Stimulated activated CD8-positive, alpha-beta memory T cell treated with anti-CD3 and anti-CD28 coated beads, Interleukin-4, amount 100 ng/mL, for 24 hours (primary cell): ENCODE measurements at places on chromosomes 7 and 10.

GRCh38 chr7:28442540-28443420 is 30.5 kb downstream of the CREB5 start:
- DNase-seq, result no peak

DNA sequence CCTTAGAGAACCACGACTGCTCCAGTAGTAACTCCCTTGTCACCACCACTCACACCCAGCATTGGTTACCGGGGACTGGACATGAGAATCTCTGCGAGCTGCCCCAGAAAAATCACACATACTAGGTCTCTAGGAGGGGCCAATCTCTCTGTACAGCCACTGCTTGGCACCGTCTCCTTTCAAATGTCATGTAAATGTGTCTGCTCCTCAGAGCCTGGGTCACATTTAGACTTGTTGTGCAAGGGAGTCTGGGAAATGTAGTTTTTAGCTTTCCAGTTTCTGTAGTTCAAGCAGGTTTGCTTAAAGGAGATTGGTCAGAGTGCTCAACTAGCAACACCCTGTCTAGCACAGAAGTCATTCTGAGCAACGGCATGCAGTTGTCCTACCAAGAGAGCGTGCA is 60.0 kb downstream of the CHN2 start:
- DNase-seq, result no peak

DNA sequence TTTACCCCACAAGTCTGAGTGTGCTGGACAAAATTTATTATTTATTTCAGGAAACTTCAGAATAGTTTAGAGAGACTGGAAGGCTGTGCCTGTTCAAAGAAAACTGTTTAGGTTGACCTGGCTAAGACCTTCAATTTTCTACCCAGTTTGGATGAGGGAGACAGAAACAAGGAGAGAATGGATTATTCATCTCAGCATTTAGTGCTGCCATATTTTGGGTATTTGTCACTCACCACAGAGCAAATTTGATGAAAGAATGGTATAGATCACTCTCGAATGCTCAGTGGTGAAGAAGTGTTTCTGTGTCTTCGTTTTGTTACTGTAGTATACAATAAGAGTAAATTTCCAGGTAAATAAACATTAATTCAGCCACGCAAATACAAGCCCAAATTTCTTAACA is 71.8 kb downstream of the SEMA3C start:
- no peak for DNase-seq

GRCh38 chr10:87782721-87783120 is 35.3 kb downstream of the ATAD1 start:
- DNase-seq, result no peak

GRCh38 chr10:90372451-90372850 is 485.4 kb downstream of the HTR7 start:
- no peak for DNase-seq

- no peak for DNase-seq
These were observed 6.5 kb downstream of the TSPAN15 start for GRCh38 chr10:69457771-69458237.

DNA sequence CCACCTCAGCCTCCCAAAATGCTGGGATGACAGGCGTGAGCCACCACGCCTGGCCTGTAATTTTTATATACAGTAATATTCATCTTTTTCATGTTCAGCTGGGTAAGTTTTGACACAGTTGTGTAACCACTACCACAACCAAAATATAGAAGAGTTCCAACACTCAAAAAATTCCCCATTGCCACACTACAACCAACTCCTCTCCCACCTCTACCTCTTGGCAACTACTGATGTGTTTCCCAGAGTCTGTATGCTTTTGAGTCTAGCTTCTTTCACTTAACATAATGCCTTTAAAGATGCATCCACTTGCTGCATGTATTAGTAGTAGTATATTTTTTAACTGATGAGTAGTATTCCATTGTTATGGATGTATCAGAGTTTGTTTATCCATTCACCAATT is 90.7 kb downstream of the SRPK2 start:
- DNase-seq, result no peak

DNA sequence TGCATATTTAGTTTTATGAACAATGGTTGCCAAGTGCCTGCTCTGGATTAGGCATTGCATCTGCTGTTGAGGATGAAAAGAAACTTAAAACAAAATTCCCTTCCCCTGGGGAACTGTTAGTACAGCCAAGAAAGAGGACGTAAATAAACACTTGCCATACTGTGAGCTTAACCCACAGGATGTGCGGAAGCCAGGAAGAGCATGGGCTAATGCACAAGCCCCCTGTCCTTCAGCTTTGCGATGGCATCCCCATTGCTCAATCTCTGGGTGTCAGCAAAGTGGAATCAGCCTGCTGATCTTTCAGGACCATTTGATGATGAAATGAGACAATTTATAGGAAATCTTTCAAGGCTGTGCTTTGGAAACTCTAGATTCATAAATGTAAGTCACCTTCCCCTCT is 399.9 kb upstream of the IGFBP3 start:
- DNase-seq, result no peak

- DNase-seq, result no peak
These were observed 230.9 kb downstream of the CAMK1D start for GRCh38 chr10:12579954-12580858.

DNA sequence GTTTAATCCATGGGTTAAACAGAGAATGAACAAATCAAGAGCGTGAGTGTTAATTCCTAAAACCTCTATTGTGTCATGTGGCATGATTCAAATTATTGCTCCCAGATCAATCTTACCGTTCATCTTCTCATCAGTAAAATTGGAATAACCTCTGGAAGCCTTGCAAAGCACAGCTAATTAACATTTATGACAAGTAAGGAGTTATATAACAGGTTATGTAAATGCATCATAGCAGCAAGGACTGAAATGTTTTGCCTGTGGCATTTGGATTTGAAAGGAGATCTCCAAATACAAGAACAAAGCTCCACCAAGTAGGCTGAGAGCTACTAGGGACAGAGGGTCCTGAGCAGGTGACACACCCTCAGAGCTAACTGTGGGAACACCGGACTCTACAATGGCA is 502.9 kb upstream of the CELF2 start:
- no peak for DNase-seq

DNA sequence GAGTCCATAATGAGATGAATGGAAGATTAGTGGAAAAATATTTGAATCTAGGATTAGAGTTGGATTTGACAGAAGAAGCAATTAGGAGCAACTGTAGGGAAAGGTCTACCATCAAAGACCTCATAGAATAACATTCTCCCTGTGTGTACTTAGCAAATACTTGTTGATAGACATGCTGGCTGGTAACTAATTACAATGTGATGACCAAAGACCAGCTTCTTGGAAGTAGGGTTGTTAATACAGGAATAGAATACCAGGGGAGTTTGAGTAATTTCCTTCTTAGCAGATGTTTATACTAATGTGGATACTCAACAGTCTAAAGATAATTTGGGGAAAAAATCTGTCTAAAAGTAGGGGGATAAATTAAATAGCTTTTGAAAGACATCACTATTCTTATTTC is 357.5 kb upstream of the BMPER start:
- DNase-seq, result no peak

GRCh38 chr7:20602306-20602705 is 13.2 kb upstream of the ABCB5 start:
- DNase-seq, result no peak

GRCh38 chr7:45980181-45980905 is 59.3 kb upstream of the IGFBP3 start:
- no peak for DNase-seq

DNA sequence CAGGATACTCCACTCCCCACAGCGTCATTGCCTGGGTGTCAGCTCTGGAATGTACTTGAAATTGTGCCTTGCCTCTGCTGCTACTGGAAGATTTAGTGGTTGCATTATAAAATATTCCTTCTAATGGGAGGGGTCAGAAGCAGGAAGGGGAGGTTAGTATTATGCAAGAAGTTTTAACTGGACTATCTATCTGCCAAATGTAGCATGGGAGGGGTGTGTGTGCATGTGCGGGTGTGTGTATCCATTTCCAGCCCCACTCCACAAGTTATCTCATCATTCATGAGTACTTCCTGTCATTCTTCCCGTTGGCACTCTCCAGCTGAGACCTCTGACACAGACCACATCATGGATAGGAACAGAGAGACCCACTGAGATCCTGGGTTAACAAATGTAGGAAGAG is 13.4 kb downstream of the MBL2 start:
- DNase-seq, result no peak

GRCh38 chr10:117264782-117265181 is 23.9 kb downstream of the SLC18A2 start:
- no peak for DNase-seq

GRCh38 chr7:137975768-137976167 is 26.1 kb downstream of the CREB3L2 start:
- DNase-seq, result no peak

GRCh38 chr7:19900118-19900517 is 126.7 kb upstream of the TMEM196 start:
- DNase-seq, result no peak

DNA sequence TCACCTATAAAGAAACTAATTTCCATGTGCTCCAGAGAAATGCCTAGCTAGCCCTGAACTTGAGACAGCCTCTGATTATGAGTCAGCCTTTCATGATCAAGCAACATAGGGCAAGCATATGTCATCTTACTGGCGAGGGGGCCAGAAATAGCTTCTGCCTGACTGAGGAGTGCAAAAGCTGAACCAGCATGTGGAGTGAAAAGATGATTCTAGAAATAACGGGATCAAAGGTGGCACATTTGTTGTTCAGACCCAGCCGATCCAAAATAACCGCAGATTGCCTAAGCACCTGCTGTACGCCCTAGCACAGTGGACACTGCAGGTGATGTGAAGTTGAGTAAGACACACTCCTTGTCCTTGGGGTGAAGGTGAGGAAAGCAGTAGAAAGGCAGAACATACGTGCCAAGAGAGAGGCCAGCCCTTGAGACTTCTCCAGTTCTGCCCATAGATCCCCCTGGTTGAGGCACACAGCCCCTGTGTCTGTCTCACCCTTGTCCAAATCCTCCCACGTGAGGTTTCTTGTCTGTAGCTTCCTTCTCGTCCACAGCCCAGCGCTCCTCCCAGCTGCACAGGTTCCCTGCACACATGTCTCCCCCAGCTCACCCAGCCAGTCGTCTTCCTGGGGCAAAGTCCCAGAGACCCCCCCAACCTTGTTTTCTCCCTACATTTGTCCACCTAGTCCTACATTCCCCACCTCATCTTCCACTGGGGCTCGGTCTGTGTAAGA is 2.8 kb upstream of the BCL7B start:
- DNase-seq, result no peak

- no peak for DNase-seq
These were observed 150.0 kb upstream of the IGFBP3 start for GRCh38 chr7:46071076-46071475.

DNA sequence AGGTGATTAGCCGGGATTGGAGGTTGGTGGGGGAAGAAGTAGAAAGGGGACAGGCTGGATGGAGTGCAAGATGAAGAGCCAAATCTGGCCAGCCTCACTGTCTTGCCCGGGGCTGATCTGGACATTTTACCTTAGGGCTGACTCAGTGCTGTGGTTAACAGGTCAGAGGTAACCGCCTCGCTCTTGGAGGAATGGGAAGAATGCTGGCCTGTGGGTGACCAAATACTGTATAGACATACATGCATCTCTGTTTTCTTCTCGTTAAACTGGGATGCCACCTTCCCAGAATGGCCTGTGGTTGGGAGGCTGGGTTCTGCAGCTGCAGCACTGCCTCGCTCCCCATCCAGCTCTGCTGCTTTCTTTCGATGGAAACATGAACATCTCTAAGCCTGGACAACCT is 120.0 kb downstream of the SEC23IP start:
- DNase-seq, result no peak

- no peak for DNase-seq
These were observed 16.3 kb upstream of the VPS26A start for GRCh38 chr10:69107699-69108098.

DNA sequence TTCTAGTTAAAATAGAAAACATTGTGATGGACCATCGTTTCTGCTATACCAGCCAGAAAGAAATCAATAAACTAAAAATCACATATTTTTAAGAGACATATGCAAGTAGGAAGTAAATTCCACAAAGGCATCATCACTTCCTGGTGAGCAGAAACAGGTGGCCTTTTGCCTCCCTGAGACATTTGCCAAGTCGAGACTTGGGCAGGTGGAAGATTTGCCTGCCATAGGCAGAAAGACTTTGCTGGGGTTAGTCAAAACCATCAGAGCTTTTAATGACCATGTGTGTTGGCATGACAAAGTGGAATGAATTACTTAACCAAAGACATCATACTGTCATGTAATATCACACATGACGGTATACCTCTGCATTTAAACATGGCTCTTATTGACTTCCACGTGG is 66.0 kb upstream of the FGL2 start:
- no peak for DNase-seq
